Esophagus squamous epithelium (tissue), 5 donors: ENCODE measurements at places on chromosomes 12 and 14. TPM values are rescaled to one million over a fixed set of nuclear protein-coding genes. Genes with fewer than 3 reads are reported as not detected.

The INSM2 gene
- total RNA-seq = not detected

The IFT81 gene
- 8.8 TPM for total RNA-seq

The DIP2B gene
- 39.5 TPM for total RNA-seq

The KIF26A gene
- total RNA-seq = 0.80 TPM

The CLEC4A gene
- 2.1 TPM for total RNA-seq

The MUCL1 gene
- total RNA-seq = not detected
